NCI-H2171 treated with DMSO at 0.1 percent for 48 hours (cell line): ENCODE measurements at places on chromosomes 2 and 18.

- DNase-seq, result no peak
Observed at GRCh38 chr2:73252238-73253027, 18.3 kb downstream of the CCT7 start.

- DNase-seq, result no peak
Observed at GRCh38 chr2:235005603-235006259, 53.9 kb downstream of the SH3BP4 start.

DNA sequence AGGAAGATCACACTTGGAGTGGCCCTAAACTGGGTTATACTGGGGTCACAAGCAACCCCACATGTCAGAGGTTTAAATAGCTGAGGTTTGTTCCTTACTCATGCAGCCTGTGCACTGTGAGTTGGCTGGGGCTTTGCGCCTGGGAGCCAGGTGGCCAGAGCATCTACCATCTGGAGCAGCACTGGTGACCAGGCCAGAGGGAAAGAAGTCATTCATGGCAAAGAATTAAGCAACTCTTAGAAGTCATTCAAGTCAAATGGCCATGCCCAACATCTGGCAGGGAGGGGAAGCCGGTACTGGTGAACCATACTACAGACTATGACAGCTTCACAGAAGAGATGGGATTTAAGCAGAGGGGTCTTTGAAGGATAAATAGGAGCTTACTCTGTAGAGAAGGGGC lies 90.7 kb downstream of the POLR1A start:
- no peak for DNase-seq

DNA sequence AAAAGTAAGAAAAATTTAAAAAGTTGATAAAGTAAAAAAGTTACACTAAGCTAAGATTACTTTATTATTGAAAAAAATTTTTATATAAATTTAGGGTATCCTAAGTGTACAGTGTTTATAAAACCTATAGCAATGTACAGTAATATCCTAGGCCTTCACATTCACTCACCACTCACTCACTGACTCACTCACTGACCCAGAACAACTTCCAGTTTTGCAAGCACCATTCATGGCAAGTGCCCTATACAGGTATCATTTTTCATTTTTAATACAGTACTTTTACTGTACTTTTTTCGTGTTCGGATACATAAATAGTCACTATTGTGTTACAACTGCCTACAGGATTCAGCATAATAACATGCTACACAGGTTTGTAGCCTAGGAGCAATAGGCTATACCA lies 8.9 kb upstream of the THUMPD2 start:
- no peak for DNase-seq

DNA sequence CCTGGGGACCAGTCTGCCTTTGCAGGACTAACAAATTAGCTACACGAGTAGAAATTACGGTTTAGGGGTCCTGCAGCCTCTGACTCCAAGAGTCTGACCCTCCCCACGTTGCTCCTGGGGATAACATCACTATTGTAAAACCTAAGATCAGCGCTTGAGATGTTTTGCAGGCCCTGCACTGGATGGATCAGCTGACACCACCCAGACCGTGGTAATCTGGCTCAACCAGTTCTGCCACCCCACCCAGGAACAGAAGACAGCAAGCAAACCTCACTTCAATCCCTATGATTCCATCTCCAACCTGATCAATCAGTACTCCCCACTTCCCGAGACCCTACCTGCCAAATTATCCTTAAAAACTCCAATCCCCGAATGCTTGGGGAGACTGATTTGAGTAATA lies 31.7 kb downstream of the NGEF start:
- no peak for DNase-seq

GRCh38 chr2:100278986-100279385 lies 43.3 kb downstream of the LONRF2 start:
- DNase-seq, result no peak

DNA sequence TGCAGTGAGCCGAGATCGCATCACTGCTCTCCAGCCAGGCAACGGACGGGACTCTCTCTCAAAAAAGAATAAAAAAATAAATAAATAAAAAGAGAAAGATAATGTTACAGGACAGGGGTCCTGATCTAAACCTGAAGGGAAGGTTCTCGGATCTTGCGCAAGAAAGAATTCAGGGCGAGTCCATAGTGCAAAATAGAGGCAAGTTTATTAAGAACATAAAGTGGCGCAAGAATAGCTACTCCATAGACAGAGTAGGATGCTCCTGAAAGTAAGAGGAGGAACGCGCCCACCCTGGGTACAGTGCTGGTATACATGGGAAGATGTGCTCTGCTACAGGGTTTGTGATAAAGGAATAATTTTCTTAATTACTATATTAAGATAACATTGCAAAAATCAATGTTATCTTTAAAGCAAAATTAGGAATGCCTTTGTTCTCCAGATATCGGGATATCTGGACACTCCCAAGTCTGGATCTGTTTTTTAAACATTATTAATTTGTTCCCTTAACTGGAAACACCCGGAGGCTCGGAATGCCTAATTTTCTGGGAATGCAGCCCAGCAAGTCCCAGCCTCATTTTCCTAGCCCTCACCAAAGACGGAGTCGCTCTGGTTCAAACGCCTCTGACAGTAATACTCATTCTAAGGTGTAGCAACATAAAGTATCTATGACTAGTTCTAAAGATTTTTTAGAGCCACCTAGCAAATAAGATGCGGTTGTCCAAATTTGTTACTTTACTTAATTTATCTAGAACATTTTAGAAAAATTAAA lies 38.8 kb downstream of the ACSL3 start:
- no peak for DNase-seq

DNA sequence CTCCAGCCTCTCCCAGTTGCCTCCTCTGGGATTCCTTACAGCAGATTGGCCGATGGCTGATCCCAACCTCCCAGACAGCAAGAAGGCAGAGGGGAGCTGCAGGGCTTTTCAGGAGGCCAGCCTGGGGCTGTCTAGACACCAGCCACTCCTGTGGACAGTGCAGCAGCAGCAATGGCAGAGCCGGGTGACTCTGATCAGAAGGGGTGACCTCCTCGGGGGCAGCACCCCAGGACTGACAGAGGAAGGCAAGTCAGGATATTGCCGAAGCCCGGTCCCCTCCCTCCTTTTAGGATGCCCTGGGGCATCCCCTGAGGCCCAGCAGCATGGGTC lies 84.5 kb downstream of the INHBB start:
- DNase-seq, result no peak

DNA sequence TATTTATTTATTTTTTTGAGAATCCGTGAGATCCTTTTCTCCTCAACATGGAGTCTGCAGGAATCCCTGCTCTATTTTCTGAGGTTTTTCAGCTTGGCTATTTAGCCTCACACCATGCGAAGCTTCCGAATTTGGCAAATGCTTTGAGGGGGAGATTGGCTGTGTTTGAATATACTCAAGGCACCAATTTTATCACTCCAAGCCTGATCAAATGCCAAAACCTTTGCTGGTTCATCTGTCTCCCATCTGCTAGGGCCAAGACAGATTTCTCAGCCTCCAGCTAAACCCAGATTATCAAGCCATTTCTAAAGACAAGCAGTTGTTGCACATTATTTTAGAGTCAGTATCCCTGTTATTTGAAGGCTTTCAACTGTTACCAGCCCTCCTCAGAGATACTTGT lies 295.7 kb downstream of the XIRP2 start:
- peak; percentile 66 for DNase-seq

- no peak for DNase-seq
Observed at GRCh38 chr2:96861074-96861473, 3.3 kb upstream of the ANKRD39 start.

GRCh38 chr2:106168657-106169056 lies 25.4 kb downstream of the UXS1 start:
- no peak for DNase-seq

- no peak for DNase-seq
Observed at GRCh38 chr2:163155925-163156324, 317.4 kb upstream of the KCNH7 start.

- DNase-seq, result no peak
Observed at GRCh38 chr2:241445426-241445825, 63.0 kb downstream of the STK25 start.

DNA sequence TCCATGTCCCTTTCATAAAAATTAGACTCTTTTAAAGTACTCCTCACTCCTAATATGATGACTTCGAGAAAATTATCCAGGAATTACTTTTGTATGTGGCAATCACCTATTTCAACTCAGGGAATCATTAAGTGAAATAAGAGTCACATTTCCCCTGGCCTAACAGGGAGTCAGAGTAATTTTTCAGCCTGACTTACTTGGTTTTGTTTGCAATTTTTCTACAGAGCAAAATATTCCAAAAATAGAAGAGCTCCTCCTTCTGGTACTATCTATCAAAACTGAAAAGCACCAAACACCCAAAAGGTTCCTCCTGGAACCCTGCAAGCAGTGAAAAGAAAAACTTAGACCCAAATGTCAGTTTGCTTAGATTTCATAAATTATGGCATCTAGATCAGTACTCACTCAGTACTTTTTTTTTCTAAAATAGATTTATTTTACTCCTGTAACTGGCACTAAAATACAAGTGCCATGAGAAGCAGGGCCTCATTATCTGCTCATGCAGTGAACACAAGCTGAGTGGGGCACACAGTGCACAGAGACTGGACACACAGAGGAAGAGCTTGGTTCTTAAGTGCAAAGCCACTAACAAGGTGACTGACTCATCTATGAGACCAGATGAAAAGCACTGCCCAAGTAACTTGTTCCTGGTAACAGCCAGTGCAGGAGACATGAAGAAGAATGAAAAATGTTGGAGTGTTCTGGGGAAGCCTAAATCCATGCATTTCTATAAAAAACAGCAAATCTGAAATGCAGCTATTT lies 28.7 kb downstream of the ACAA2 start:
- DNase-seq, result peak; percentile 47

GRCh38 chr2:3073704-3074103 lies 303.9 kb downstream of the EIPR1 start:
- DNase-seq, result no peak

DNA sequence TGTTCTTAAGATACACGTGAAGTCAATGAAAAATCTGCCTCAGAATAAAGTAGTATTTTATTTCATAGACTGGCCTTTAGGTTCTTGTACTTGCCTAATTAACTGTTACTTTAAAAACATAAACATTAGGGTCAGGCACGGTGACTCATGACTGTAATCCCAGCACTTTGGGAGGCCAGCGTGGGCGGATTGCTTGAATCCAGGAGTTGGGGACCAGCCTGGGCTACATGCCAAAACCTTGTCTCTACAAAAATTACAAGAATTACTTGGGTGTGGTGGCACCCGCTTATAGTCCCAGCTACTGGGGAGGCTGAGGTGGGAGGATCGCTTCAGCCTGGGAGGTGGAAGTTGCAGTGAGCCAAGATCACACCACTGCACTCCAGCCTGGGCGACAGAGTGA lies 16.0 kb upstream of the SNORC start:
- no peak for DNase-seq

GRCh38 chr2:226187616-226188015 lies 612.0 kb downstream of the IRS1 start:
- no peak for DNase-seq

GRCh38 chr18:43341014-43341413 lies 63.7 kb upstream of the SYT4 start:
- no peak for DNase-seq

GRCh38 chr2:218962859-218963492 lies 3.5 kb downstream of the CDK5R2 start:
- DNase-seq, result peak; percentile 95

GRCh38 chr2:30164131-30164925 lies 17.5 kb downstream of the YPEL5 start:
- no peak for DNase-seq

DNA sequence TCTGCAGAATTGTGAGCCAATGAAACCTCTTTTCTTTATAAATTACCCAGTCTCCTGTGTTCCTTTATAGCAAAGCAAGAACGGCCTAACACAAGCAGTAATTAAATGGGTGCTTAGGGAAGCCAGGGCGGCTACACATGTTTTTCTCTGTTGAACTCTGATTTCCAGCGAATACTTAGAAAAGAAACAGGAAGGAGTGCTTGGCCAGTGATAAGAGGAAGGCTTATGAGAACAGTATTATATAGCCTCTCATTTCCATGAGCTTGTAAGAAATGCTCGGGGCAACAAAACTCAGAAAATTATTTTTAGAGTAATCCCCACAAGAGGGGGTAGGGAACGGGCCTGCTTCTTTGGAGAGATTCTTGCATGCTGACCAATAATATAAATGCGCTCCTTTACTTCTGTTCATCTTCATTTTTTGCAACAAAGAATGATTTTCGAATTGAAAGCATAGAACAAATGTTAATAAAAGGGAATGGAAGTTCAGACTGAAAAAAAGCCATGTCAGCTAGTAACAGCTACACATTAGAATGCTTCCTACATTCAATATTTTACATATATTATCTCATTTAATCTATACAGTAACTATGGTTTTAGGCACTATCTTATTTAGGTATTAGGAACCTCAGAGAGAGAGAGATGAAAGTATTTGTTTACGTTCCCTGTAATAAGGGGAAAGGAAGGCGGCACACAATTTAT lies 49.7 kb upstream of the CCDC85A start:
- no peak for DNase-seq

DNA sequence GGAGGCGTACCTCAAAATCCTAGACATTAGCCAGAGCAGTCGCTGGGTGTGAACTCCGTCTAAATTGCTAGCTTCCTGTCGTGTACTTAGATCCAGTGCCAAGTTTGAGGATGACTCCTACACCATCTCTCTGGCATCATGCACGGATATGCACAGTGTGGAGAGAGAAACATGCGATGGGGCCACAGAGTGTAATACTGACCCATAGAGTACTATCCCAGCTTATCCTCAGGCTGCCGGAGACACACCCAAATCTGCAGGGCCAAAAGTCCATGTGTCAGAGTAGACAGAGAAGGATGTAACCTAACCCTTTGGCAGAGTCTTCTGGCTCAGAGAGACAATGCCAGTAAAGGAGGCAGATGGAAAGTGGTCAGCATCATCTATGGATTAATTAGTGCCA lies 84.2 kb downstream of the ARL4C start:
- no peak for DNase-seq

DNA sequence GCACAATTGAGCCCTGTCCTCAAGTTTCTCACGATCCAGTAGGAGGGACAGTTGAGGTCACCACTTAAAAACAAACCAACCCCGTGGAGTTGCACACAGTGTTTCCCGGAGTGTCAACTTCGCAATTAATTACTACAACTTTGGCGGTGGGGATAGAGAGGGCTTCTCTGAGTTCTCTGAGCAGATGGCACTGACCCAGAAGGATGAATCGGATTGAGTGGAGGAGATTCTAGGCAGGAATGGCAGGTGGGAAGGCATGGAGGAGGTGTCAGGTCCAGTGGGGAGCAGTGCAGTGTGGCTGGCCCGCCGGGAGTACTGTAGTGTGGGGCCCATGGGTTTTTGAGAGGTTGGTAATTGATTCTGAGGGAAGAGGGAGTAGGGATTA lies 12.0 kb downstream of the SIX3 start:
- no peak for DNase-seq

DNA sequence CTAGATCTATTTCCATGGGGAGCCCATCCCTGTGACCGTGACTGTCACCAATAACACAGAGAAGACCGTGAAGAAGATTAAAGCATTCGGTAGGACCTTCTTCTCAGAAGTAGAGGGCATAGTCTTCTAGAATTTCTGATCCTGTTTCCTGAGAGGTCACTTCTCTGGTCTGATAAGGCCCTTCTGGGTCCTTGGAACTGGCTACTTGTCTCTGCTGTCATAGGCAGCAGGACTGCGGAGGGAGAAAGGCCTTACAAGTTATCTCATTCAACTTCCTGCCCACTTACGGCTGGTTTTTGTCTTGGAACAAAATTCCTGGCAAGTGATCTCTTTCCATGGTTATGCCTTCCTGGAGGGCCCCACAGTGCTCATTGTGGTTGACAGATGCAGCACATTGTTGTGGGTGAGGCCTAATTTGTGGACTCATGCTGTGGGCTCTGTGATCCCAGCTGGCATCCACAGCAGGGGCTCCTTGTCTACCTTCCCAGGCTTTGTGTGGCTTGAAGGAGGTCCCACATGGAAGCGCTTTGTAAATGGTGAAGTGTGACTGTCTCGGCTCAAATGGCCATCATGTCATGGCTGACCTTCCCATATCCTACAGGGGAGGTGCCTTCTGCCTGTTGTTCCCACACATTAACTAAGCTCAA lies 22.0 kb downstream of the SAG start:
- peak; percentile 58 for DNase-seq
